ENCODE measurements at places on chromosomes 5 and 9.

GRCh38 chr5:6744841-6745705 lies 31.8 kb downstream of the TENT4A start:
- no peak for DNase-seq

DNA sequence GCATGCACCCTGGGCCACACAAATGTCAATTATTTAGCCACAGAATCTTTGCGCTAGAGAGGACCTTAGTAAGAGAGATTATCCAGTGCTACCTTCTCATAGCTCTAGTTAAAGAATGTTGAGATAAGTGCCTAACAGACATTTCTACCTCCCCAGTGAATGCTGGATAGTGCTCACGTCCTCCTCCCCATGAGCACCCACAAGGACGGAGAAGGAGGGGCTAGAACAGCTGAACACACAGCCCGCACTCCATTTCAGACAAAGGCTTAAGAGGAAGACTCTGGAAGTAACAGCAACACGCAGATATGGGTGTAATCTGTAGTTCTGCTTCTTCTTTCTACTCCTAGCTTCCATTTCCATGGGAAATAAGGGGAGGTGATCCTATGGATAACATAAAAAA lies 120.5 kb downstream of the FEM1C start:
- DNase-seq: no peak

GRCh38 chr5:26060212-26060611 lies 978.2 kb downstream of the CDH9 start:
- DNase-seq: no peak

DNA sequence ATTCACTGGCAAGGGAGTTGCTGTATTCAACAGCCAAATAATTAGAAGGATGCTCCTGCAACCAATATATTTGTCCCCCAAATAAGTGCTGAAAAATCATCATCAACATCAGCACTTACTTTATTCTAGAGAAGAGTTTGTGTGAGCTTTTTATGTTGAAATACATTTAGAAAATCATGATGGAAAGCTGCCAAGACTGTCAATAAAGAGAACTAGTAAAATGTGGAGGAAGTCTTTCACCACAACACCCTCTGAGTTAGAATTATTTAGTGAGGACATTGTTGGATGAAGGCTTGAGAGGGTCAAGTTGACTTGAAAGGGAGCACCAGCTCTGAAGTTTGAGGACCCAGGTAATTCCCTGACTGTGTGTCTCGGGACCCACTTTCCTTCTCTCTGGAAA lies 100.2 kb upstream of the TBCA start:
- no peak for DNase-seq

DNA sequence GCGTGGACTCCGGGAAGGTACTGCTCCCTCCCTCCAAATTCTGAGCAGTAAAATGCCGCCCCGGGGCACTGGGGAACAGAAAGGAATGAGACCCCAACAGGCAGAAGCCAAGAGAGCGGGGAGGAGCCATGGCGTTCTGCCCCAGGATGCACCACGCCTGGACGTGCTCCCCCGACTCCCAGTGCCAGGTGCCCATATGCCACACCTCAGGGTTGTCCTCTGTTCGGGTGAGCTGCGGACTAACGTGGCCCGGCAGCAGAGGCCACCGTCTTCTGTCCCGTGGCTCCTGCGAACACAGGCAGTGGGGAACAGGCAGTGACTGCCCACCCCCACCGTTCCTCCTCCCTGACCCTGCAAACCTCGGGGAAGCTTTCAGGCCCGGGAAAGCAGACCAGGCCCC lies 4.8 kb downstream of the SURF6 start:
- no peak for DNase-seq

GRCh38 chr5:72206994-72207393 lies 99.7 kb downstream of the MAP1B start:
- no peak for DNase-seq

DNA sequence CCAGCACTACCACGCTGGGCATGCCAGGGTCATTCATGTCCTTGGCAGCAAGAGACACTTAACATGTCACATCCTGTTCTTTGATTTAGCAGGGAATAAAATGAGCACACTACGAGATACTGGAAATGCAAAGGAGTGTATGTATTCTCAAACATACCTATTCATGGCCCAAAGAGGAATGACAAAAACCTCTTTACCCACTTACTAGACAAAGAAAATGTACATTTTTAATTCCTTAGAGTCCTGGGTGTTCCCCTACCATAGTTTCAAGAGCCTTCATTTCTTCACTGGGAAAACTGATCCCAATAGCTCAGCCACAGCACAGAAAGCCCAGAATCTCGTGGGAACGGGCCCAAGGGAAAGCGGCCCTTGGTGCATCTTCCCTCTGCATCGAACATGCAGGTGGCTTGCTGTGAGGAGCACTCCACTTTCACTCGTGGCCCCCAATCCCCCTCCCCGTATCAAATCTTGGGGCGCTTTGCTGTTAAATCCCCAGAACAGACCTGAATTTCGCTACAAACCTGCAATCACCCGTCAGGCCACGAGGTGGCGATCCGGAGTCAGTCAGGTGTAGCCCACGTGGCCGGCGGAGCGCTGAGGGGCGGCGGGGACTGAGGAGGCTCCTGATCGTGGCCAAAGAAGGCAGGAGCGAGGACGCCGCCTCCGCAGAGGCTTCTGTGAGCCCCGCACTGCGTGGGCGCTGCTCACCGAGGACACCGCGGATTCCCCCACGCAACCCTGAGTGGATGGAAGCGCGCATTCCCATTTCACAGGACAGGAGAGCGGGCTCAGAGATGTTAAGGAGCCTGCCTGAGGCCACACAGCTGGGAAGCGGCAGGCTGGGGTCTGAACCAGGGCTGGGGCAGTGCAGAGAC lies 91.4 kb downstream of the LMX1B start:
- DNase-seq: peak; percentile 65

Measured in EL (cell line).